Bronchial epithelial cell (primary cell): ENCODE measurements at places on chromosomes 12 and 14.

GRCh38 chr12:62282057-62282774, 22.0 kb downstream of the USP15 start:
- no peak for DNase-seq

- DNase-seq = peak; percentile 19
Measured at GRCh38 chr14:89266754-89267153, 150.3 kb downstream of the FOXN3 start.

DNA sequence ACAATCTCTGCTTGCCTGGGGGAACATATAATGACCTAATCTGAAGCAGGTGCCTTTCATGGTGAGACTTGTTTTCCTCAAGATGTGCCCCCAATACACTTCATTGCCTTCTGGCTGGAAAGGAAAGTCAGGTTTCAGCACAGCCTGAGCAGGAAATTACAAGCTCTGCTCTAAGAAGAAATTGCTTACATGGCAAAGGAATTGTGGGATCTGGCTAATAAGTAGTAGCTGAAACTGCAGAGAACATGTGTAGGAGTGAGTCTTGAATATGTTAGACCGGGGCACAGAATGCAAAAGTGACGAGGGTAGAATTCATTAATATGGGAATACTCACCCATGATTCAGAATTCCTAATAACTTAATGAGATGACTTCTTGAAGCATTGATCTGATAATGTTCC, 6.3 kb upstream of the CFAP54 start:
- DNase-seq = peak; percentile 38

DNA sequence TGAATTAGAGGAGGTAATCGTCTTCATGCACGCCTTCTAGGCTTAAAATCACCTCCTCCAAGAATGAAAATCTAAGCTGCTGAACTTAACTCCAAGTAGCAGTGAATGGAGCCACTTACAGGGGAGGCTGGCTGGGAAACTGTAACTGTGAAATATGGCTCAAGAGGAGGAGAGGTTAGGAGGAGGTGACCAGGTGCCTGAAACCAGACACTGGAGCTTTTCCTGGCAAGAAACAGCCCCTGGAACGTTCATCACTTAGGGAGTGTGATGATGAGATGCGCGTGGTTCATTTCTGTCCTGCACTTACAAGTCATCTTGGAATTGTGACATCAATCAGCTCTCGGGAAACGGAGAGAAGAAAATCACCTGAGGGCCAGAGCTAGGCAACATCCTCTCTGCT, 62.3 kb upstream of the TMEM132C start:
- no peak for DNase-seq

DNA sequence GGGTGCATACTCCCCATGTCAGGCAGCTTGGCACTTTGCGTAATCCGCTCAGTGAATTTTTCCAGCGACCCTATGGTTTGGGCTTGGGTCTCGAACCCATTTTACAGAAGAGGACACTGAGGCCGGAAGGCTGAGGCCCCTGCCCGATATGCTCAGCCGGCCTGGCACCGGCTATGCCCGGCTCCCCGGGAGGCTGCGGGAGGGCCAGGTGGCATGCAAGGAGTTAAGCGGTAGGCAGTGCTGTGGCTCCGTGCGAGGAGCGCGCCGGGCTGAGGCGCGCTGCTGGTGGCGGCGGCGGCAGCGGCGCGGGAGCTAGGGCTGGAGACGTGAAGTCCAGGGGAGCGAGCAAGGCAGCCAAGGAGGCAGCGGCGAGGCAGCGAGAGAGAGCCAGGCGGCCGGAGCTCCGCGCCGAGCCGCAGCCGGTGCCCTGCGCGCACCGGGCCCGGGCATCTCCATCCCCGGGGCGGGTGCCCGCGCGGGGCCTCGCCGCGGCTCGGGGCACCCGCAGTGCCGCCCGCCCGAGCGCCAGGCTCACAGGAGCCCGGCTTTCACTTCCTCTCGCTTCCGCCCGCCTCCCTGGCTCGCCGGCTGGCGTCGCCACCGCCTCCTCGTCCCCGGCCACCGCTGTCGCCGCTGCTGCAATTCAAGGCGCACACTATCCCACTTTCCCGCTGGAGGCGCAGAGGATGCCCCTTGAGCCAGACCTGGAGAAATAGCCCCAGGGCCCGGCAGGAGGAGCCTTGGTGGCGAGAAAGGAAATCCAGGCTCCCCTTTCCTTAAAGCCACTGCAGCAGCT, at the start of gene WSCD2:
TSS of gene WSCD2 (plus strand) at position 272 of the 796 bp plus-strand sequence. CDS start 66,545 bp downstream, outside the sequence.
- DNase-seq = peak; percentile 9

GRCh38 chr12:121297435-121297991, 1.0 kb upstream of the CAMKK2 start:
- peak; percentile 52 for DNase-seq

DNA sequence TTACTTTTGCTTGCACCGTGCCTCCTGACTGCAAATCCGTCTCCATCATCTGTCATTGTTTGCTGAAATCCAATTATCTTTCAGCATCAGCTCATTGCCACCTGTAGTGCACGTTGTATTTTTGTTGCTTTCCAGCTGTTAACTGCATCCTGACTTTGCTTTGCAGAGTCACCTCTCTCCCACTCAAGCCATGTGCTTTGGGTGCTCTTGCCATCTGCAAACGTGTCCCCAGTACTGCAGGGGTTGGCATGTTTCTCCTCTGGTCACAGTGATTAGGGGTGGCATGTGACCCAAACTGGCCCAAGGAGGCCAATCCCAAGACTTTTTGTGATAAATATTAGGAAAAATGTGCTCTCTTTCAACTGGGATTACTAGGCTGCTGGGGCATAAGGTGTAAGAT, 10.5 kb upstream of the TMED2 start:
- no peak for DNase-seq
